ENCODE measurements at places on chromosomes 16 and 17.

DNA sequence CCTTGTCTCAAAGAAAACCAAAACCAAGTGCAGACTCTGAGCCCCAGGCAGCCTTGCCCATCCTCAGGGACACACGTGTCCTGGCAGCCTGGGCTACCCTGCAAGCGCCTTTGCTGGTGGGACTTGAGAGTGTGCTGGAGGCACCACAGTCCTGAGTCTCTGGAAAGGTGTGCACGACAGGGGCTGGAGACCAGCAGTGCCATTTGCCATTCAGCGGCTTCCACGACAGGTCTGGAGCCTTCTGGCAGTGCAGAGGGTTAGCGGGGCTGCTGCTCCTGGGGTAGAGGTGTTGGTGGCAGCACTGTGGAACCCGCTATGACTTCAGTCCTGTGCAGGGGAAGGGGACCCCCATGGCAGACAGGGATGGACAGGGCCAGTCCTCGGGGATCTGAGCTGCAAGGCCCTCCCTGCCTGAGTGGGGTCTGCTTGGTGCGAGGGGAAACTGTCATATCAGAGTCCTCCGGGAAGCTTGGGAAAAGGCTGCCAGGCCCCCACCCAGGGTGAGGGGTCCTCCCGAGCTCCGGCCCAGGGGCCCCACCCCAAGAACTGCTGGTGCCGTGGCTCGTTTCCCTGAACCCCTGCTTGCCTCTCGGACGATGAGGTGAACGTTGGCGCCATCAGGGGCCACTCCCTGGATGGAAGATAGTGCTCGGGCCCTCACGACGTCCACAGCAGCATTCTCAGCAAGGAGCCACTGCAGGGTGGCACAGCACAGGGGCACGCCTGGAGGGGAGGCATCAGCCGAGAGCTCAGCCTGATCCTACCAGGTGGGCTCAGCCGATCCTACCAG, 6.8 kb downstream of the FAAP100 start:
- no peak for DNase-seq

DNA sequence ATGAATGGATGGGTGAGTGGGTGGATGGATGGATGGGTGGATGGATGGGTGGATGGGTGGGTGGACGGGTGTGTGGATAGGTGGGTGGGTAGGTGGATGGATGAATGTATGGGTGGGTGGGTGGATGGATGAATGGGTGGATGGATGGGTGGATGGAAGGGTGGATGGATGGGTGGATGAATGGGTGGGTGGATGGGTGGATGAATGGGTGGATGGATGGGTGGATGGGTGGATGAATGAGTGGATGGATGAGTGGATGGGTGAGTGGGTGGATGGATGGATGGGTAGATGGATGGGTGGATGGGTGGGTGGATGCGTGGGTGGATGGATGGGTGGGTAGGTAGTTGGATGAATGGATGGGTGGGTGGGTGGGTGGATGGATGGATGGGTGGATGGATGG, 13.2 kb upstream of the ATP2C2 start:
- no peak for DNase-seq

DNA sequence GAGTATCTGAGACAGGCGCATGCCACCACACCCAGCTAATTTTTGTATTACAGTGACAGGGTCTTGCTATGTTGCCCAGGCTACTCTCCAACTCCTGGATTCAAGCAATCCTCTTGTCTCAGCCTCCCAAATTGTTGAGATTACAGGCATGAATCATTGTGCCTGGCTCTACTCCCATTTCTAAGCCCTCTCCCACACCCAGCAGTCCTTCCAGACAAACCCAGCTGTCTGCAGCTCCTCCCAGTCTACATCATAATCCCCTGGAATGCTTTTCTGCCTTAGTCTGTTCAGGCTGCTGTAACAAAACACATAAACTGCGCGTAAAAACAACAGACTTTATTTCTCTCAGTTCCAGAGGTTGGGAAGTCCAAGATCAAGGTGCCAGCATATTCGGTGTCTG, 144.5 kb downstream of the GRIN2A start:
- DNase-seq = no peak

DNA sequence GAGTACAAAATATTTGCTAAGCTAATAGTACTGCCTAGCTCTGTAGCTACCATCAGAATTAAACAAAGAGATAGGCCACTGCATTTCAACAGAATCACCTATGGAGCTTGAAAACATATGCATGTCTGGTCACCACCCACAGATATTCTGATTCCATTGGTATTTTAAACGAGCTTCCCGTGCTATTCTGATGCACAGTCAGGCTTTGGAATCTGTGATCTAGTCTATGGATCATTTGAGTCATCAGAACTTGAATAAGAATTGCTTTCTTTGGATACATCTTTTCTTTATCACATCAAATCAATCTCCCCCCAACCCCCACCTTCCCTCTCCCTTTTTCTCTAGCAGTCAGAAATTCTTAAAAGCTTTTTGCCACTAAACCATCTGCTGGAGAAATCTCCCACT, 124.7 kb downstream of the NPIPB5 start:
- DNase-seq = no peak

GRCh38 chr16:15033309-15033707, 22.6 kb downstream of the NTAN1 start:
- DNase-seq = no peak

GRCh38 chr17:46045639-46046038, 46.6 kb downstream of the STH start:
- DNase-seq = no peak

Measured in esophagus squamous epithelium (tissue), 5 donors.